Daoy (cell line): ENCODE measurements at places on chromosomes 16 and 17. TPM values are rescaled to one million over a fixed set of nuclear protein-coding genes. Genes with fewer than 3 reads are reported as not detected.

Gene TBC1D3G
- total RNA-seq, result not detected in 2 replicates

- no peak for DNase-seq
These were observed 32.6 kb downstream of the SBK1 start for GRCh38 chr16:28324887-28325279.

- no peak for DNase-seq
These were observed 796 bp downstream of the NPB start for GRCh38 chr17:81902653-81903414.

- no peak for DNase-seq
These were observed 77.2 kb downstream of the AATF start for GRCh38 chr17:37025847-37026530.

Gene SECTM1
- total RNA-seq, result 0.51 and 0.65 TPM in 2 replicates

GRCh38 chr17:48912476-48912875, 4.3 kb downstream of the UBE2Z start:
- no peak for DNase-seq

DNA sequence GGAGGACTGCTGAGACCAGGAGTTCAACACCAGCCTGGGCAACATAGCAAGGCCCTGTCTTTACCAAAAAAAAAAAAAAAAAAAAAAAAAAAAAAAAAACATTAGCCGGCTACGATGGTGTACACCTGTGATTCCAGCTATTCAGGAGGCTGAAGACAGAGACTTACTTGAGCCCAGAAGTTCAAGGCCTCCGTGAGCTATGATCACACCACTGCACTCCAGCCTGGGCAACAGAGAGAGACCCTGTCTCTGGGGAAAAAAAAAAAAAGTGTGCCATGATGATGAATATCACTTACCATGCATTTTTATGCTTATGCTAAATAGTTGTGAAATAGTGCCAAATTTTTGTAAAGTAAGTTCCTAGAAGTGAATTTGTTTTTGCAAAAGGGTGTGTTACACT, 197.0 kb downstream of the LGALS9B start:
- no peak for DNase-seq

DNA sequence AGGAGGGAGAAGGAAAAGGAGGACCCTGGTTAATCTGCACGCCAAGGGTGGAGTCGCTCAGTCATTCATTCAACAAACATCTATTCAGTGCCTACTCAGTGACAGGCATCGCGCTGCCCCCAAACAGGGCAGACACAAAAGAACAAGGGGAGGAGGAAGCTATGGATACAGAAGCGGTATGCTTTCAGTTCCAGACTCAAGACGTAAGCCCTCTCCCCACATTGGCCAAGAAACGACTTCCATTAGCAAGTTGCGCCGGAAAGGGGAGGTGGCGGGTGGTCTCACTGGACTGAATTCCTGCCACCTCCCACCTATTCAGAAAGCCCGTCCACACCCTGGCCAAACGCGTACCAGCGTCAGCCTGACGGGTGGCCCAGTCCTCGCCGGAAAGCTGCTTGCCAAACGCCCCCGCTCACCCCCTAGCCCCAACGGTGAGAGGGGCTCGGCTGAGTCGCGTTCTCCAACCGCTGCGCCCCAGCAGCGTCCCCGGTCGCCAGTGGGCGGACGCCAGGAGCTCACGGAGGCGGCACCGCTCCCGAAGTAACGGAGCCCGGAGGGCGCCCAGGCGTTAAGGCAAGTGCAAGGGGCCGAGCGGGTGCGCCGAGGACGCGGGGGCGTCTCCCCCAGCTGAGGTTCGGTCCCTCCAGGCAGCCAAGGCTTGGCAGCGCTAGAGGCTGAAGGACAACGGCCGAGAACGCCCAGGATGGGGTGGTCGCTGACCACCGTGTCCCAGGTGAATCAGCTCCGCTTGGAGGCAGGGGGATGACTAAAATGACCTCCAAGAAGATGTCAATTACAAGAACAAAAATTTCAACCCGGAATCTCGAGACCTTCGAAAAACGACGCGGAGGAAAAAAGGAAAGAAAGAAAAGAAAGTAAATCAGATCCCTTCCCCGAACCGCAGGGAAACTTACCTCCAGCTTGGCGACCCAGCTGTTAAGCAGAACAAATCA, 470.7 kb downstream of the SOX9 start:
- DNase-seq, result peak; percentile 50

DNA sequence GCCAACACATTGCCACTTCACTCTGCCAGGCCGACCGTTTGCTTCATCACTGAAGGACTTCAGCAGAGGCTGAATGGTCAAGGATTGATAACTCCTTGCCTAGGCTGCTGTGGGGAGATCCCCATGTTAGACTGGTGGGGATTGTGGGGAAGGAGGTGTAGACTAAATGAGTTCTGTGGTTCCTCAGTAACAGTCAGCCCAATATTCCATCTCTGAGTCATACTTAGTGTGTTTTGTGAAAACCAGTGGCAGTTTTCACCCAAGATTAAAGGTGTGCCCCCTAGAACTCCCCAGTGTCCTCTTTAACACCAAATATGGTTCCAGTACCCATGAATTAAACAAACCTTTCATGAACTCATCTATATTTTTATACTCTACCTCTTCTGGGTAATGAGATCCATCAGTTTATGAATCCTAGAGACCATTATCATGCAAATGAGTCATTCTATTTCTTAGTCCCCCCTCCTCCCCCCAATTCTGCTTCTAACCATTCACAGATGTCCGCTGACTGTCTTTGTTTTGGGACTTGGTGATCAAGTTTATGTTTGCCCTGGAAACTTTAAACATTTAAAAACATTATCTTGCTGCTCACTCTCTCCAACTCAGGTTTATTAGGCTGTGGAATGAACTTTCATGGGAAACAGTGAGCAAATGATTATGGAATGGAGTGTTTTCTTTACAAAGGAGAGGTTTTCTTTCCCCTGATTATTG, 66.8 kb upstream of the GAS7 start:
- peak; percentile 83 for DNase-seq

Gene CYBA
- 259 and 288 TPM in 2 replicates for total RNA-seq

- peak; percentile 60 for DNase-seq
These were observed 43.5 kb downstream of the ST3GAL2 start for GRCh38 chr16:70395345-70395901.

Gene TTLL6
- not detected in 2 replicates for total RNA-seq

- DNase-seq, result no peak
These were observed 7.0 kb upstream of the SPATA20 start for GRCh38 chr17:50539762-50540559.

Gene ZFP1
- total RNA-seq, result 8.9 and 10.2 TPM in 2 replicates

- DNase-seq, result no peak
These were observed 45.7 kb downstream of the FZD2 start for GRCh38 chr17:44602970-44603369.

DNA sequence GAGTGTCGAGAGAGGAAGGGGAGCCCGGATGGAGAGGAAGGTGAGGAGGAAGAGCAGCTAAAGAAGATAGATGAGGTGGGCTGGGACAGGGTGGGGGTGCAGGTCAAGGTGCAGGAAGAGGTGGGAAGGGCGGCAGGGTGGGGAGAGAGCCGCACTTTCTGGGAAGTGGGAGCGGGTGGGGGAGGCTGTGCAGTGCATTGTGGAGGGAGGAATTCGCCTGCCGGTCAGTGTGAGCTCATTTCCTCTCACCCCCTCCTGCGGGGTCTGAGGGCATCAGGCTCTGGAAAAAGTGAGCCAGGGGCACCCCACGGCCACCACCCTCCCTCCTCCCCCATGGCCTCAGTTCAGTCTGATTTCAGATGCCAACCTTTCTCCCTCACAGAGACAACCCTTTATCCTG, 2.5 kb upstream of the ARHGAP23 start:
- DNase-seq, result peak; percentile 45

- DNase-seq, result no peak
These were observed 12.4 kb downstream of the SLFN11 start for GRCh38 chr17:35361027-35361426.

Gene CPHXL2
- total RNA-seq, result not detected in 2 replicates

DNA sequence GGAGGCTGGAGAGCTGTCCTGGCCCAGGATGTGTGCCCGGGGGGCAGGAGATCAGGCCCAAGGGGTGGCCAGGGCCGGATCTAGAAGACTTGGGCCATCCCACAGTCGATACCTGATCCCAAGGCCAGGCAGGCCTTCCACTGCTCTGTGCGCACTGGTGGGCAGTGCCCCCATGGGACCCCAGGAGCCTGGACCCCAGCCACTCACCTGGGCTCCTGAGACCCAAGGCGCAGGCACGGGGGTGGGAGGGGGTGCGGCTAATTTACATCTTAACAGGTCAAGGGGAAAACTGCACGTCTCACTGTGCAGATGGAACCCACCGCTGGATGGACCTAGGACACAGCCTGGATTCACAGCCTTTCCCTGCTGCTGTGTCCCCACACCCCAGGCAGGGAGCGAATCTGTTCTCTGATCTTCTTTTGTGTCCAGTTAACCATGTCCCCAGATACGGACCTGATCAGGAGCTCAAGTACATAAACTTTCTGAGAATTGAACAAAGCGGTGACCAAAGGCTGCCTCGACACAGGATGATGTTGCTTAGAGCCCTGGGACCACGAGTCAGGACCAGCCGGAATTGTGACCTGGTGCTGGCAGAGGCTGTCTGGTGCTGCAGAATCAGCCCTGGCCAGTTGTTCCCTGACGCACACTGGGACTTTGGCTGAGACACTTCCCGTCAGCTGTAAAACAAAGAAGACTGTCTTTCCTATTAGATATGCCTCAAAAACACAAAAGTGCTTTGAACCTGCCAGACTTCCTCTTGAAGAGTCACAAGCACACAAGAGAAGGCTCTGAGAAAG, 60.6 kb downstream of the TNFRSF13B start:
- DNase-seq, result no peak

- DNase-seq, result no peak
These were observed 146.4 kb downstream of the IRX3 start for GRCh38 chr16:54140057-54140787.

Gene CCDC78
- total RNA-seq, result 0.23 and 0.24 TPM in 2 replicates

- DNase-seq, result no peak
These were observed 547.2 kb downstream of the KCNJ2 start for GRCh38 chr17:70716551-70716950.

DNA sequence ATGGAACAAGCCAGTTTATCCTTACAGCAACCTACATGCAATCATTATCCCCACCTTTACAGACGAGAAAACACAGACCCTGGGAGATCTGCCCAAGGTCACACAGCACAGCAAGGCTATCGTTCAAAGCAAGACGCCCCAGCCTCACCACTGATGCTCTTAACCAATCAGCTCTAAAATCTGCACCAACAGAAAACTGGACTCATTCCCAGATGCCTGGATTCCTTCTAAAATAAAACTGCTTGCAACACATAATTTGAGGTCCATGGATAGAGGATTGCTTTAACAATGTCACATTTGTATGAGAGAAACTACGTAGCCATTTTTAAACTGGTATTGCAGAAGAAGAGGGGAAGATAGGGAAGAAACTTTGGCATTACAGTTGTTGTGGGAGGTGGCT, 6.8 kb downstream of the COTL1 start:
- DNase-seq, result no peak

GRCh38 chr17:77313831-77314230, 173.1 kb downstream of the SEC14L1 start:
- DNase-seq, result no peak

GRCh38 chr16:88359008-88359407, 23.8 kb upstream of the ZNF469 start:
- no peak for DNase-seq

DNA sequence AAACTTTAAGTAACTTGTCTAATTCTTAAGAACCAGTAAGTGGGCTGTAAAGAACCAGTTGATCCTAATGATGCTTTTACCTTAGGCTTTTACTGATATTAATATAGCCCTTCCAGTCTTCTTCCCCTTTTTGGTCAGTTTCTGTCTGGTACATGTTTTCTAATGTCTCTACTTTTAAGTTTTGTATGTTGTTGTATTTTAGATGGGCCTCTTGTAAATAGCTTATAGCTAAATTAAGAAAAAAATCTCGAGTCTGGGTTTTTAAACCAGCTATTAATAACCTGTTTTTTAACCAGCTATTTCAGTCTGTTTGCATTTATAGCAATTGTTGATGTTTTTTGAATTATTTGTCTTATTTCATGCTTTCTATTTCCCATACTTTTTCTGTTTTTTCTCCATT, 79.0 kb downstream of the PITPNC1 start:
- no peak for DNase-seq

Gene SLC5A11
- total RNA-seq, result not detected in 2 replicates

DNA sequence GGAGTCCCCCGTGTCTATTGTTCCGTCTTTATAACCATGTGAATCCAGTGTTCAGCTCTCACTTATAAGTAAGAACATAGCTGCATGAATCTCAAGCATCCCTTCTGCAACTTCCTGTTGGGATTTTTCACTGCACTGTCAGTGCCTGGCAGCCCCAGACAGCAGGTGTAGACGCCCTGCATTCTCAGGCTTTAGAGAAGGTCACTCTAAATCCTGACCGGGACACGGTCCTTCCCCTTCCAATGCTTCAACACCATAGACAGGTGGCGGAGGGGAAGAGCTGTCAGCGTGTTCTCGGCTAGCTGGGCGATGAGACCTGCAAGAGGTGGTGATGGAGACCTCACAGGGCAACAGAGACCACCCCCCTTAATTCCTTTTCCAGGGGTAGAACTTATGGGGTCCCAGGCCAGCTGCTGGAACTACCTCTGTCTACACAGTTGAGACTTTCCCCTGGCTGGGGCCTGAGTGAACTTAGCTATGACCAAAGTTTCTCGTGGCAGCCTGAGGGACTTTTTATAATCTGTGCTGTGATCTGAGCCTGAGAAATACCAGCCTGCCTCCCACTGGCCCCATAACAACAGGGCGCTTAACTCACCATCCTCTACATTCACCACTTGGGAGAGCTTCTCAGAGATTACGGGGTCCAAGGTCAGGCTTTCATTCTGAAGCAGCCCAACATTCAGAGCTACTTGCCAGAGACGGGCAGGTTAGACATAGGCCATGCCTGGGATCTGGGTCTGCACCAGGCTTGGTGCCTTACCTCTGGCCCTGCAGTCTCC, 143.2 kb upstream of the TNRC6C start:
- DNase-seq, result no peak

DNA sequence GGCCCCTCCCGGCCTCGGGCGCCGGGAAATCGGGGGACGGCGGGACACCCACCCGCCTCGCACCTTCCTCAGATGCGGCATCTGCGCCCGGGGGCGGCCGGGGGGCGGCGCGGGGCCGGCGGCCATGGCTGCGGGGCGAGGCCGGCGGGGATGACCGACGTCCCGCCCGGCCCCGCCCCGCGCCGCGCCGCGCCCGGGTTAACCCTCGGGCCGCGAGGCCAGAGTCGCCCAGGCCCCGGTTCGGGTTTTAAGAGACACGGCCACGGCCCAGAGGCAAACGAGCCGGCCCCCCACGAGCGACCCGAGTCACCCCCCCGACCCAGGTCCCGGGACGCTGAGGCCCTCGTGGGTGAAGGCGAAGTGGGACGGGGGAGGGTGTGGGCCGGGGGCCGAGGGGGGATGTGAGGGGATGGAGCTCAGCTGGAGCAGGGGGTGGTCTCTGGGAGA, at the start of gene RGS11:
TSS of gene RGS11 (minus strand) at position 159 of the 447 bp plus-strand sequence. CDS start at position 126, 33 bp downstream.
- no peak for DNase-seq

- no peak for DNase-seq
These were observed 192.1 kb upstream of the KIF2B start for GRCh38 chr17:53630638-53631037.

- DNase-seq, result no peak
These were observed 92.2 kb upstream of the CACNG3 start for GRCh38 chr16:24163935-24164334.

Gene PERCC1
- total RNA-seq, result not detected in 2 replicates

Gene UMOD
- total RNA-seq, result not detected in 2 replicates

Gene TGFB1I1
- total RNA-seq, result 20.7 and 22.9 TPM in 2 replicates
